ENCODE measurements at places on chromosomes 3 and 15. TPM values are rescaled to one million over a fixed set of nuclear protein-coding genes. Genes with fewer than 3 reads are reported as not detected.

The GREM1 gene
- 527 TPM for total RNA-seq

The TTLL3 gene
- 21.6 TPM for total RNA-seq

The TLR9 gene
- not detected for total RNA-seq

The RAB6B gene
- 0.86 TPM for total RNA-seq

GRCh38 chr3:40602778-40603385, 78.1 kb downstream of the ZNF621 start:
- peak; percentile 65 for DNase-seq

DNA sequence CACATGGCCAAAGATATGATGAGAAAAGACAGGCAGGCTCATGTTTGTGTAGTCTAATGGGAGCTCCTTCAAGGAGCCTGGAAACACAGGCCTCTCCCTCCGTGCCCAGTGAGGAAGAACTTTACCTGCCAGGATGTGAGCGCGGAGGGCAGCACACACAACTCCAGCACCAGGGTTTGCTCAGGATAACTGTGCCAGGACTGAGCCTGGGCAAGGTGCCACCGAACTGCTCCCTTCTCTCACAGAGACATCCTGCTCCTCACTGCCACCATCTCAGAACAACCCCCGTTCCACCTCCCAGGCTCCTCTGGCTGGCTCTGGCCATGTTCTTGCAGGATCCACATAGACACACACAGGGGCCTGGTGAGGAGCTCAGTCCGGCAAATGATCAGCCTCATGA, 87.4 kb downstream of the NUP210 start:
- DNase-seq = no peak

- no peak for DNase-seq
Measured at GRCh38 chr3:32460031-32460749, 42.5 kb downstream of the CMTM6 start.

DNA sequence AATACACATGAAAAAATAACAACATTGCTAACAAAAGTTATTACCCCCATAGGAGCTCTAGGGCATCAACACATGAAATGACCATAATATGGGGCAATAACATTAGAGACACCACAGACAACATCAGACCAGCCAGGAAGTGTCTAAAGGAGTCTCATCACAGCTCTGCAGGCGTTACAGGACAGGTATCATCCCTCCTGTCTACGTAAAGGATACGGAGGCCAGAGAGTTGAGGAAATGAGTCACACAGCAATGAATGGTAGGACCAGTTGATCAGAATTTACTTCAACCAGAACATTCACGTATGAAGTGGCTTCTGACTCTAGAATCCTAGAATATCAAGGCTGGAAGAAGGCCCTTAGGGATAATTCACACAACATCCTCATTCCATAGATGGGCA, 1.8 kb downstream of the NME9 start:
- DNase-seq = no peak

- DNase-seq = no peak
Measured at GRCh38 chr15:85681386-85681785, 113.3 kb downstream of the KLHL25 start.

GRCh38 chr15:25737218-25737643, 125.9 kb downstream of the ATP10A start:
- no peak for DNase-seq

DNA sequence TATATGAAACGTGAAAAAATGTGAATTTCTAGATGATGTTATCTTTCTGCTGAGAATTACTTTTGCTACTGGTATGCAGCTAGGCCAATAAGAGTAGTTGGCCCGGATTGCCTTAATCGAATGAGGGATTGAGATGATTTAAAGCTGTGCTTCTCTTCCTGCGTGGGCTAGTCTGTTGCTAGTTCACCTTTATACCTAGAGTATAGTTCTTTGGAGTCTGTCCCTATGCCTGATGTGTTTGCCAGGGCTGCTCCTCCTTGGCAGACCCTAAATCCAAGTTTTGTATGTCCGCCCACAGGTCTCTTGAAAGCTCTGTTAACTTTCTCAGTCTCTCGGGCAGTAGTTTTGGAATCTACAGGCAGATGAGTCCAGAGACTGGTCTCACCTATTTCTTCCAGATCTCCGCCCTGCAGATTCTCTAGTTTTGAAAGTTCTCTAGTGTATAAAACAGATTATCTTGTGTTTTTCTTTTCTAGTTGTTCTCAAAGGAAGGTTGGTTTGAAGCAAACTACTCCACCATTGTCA, 64.9 kb downstream of the MEF2A start:
- no peak for DNase-seq

DNA sequence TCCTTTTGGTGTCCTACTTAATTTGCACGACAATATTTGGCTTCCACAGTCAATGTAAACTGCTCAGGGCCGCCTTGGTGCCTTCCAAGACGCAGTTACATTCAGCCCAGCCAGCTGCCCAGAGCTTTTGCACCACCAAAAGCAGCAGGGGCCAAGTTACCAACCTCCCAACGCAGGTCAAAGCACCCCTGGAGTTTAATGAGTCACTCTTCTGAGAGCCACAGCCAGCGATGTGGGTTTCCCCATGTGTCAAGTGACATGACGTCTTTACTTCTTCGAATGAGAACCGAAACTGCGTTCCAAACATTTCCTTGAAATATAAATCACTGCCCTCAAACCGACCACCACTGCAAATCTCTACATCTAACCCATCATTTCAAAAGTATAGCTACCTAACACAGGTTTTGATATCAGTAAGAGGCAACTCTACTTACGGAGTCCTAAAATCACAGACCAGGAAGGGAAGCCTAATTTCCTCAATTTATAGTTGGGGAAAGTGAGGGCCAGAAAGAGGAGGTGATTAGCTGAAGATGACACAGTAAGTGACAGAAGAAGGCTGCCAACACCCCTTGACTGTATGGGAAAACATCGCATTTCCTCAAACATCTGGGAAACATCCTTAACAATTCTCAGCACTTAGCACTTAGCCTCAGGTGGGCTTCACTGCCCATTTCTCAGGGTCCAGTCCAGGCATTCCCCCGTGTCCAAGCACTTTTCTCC, 24.5 kb downstream of the MB21D2 start:
- DNase-seq = peak; percentile 93

All from fibroblast of villous mesenchyme (primary cell).